NCI-H446 treated with DMSO at 0.1 percent for 48 hours (cell line): ENCODE measurements at places on chromosomes 4 and X.

GRCh38 chr4:61320154-61320553 is 120.0 kb downstream of the ADGRL3 start:
- DNase-seq: no peak

GRCh38 chrX:77788050-77788449 is 2.0 kb upstream of the ATRX start:
- DNase-seq: no peak

DNA sequence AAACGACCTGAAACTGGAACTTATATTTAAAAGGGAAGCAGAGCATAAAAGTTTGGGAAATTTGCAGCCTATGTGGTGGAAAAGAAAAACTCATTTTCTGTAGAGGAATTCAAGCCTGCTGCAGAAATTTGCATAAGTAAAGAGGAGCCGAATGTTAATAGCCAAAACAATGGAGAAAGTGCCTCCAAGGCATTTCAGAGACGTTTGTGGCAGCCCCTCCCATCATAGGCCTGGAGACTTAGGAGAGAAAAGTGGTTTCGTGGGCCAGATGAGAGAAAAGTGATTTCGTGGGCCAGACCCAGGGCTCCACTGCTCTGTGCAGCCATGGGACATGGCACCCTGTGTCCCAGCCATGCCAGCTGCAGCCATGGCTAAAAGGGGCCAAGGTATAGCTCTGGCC is 361.9 kb downstream of the PCDH19 start:
- no peak for DNase-seq

GRCh38 chrX:39814391-39814790 is 283.4 kb downstream of the BCOR start:
- no peak for DNase-seq

- no peak for DNase-seq
These were observed 51.6 kb downstream of the CT47B1 start for GRCh38 chrX:120824021-120824420.

DNA sequence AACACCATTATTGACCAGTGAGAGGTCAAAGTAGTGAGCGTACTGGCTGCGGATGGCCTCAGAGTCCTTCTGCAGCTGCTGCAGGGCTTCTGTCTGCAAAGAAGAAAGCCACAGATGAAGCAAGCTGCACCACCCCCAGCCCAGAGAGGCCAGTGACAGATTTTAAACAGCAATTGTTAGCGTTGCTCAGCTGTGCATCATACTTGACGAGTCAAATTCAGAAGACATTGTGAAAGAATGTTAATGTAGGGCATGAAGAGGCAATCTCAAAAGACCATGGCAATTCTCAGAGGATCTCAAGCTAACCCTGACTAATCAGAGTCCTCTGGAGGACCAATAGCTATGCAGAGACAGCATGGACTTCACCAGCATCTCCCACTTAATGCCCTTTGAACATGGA is 16.6 kb downstream of the DKC1 start:
- DNase-seq: no peak

- DNase-seq: no peak
These were observed 16.7 kb downstream of the GPRIN3 start for GRCh38 chr4:89290727-89291516.

GRCh38 chr4:174434455-174434854 is 87.8 kb downstream of the HPGD start:
- no peak for DNase-seq

- DNase-seq: no peak
These were observed 13.8 kb upstream of the GPC3 start for GRCh38 chrX:133999031-133999705.

DNA sequence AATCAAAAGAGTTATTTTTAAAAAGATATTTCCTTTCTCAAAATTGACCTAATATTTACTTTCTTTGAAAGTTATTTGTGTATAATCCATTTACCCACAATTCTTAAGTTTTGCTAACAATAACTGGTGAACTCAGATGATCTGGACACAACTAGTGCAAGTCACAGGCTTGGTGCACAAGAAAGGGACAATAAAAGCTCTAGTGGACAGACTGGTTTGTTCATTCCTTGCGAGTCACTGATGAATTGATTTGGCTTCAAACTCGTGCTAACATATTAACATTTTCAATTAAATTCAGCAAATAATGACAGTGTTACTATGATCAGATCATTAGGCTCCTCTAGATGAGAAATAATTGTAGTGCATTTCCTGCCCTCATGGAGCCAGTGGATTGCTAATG is 169.2 kb downstream of the BMPR1B start:
- DNase-seq: no peak

DNA sequence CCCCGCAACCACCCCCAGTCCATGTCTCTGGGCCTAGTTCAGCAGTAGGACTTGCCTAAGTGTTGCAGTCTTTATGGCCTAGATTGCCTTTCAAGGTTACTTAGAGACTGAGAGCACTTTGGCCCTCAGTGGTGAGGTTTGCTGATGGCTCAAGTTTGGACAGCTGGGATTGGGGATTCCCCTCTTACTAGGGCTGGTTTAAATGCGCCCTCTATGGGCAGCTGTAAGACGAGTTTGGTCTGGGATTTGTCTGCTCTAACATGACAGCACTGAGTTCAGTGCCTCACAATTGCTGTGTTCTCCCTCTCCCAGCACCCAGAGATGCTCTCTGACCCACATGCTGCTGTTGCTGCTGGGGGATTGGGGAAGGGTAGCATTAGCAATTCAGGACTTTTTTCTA is 23.1 kb downstream of the DACH2 start:
- no peak for DNase-seq

DNA sequence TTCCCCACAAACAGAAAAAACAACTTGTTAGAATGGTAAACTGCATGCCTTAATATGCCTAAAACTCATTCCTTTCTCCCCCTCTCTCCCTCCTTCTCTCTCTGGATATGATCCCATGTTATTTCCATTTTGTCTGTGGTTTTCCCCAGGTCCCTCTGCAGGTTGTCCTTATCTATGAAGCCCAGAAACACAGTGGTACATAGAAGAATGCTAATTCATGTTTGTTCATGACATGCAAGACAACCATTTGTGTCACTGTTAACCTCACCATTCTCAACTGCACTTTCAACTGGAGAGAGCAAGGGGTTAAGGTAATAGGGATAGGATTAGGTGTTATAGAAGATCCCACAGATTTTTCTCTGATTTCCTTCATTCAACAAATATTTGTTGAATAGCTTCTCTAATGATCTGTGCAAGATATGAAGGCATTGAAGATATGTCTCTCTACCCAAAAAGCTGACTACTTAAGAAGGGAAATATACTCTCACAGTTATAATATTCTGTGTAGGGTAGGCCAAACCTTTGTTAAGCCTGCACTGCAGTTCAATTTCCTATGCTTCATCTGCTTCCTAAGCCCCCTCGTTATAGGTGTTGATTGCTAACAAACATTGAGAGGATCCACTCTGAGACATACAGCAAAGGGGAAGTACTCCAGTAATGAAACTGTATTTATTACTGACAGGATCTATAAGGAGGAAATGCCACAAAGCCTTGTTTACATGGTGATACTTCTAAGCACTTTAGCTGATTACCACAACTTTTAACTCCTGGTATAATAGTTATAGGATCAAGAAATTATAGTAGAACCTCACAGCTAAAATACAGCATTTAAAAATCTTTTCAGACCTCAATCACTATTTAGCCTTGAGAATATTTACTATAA is 96.1 kb downstream of the FRYL start:
- DNase-seq: no peak

GRCh38 chr4:112143781-112144180 is 1.5 kb upstream of the FAM241A start:
- no peak for DNase-seq

- DNase-seq: no peak
These were observed 487.9 kb downstream of the C4orf33 start for GRCh38 chr4:129583868-129584267.

- DNase-seq: no peak
These were observed 924 bp upstream of the IRAK1 start for GRCh38 chrX:154020536-154021115.
